Hematopoietic multipotent progenitor cell treated with erythropoietin and hydrocortisone succinate and interleukin-3 and kit ligand, for 17 days (in vitro differentiated cells): ENCODE measurements at places on chromosomes 6 and 20.

GRCh38 chr6:18207949-18208348, 52.7 kb downstream of the KDM1B start:
- no peak for DNase-seq

- no peak for DNase-seq
Observed at GRCh38 chr6:29200767-29201662, 30.3 kb downstream of the OR2J2 start.

DNA sequence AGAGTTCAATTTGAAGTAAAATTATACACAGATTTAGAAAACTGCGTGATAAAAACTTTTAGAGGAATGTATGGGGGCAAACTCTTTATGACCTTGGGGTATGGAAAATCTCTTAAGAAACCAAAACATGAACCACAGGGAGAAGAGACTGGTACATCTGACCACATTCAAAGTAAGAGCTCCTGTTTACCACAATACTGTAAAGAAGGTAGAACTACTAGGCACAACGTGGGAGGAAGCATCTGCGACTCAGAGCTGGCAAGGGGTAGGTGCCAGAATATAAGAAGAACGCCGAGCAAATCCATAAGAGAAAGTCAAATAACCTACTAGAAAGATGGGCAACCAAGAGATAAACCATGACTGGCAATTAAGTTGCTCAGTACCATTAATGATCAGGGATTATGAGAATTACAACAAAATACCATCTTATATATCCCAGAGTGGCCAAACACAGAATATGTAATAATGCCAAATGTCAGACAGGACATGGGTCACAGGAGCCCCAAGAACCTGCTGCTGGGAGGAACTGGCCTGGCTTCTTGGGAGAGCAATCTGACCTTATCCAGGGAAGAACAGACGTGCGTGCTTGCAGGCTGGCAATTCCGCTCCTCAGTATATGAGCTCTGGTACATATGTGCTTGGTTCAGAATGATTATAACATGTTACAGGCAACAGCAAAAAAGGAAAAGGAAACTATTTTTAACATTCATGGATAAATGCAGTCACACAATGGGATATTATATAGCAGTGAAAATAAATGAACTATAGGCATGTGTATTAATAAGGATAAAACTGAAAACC, 50.2 kb downstream of the INSM1 start:
- DNase-seq = no peak

DNA sequence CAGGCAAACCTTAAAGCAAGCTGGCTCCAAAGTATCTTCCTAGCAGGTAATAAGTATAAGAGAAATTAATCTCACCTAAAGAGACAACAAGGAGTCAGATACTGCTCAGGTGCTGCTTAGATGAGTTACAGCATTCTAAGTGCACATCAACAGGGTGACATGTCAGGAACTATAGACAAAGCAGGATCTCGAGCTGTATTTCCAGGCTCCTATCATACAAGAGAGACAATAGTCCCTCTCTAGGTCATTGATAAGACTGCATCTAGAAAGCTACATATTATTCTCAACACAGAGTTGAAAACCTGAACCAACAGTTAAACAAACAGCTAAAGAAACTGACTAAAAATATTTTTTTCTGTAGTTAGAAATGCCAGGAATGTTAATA, 3.9 kb downstream of the PTPRK start:
- no peak for DNase-seq
